Stimulated activated CD4-positive, alpha-beta T cell treated with anti-CD3 and anti-CD28 coated beads, Interleukin-2, amount 100 ng/mL, for 48 hours (primary cell): ENCODE measurements at places on chromosomes 5 and 9.

- DNase-seq = no peak
These were observed 5.2 kb upstream of the BARX1 start for GRCh38 chr9:93960221-93960970.

DNA sequence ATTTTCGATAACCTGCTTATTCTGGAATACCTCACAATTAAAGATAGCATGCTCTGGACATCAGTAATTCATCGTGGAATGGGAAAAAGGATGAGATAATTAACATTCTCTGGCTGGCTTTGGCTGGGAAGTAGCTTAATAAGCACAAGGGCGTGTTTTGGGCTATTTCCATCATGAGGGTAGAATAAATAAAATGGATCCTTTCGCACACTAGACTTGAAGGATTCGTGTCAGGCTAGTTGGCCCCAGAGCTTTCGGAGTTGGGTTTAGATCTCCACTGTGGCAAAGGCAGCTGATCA is 151.2 kb upstream of the ADRA1B start:
- no peak for DNase-seq

DNA sequence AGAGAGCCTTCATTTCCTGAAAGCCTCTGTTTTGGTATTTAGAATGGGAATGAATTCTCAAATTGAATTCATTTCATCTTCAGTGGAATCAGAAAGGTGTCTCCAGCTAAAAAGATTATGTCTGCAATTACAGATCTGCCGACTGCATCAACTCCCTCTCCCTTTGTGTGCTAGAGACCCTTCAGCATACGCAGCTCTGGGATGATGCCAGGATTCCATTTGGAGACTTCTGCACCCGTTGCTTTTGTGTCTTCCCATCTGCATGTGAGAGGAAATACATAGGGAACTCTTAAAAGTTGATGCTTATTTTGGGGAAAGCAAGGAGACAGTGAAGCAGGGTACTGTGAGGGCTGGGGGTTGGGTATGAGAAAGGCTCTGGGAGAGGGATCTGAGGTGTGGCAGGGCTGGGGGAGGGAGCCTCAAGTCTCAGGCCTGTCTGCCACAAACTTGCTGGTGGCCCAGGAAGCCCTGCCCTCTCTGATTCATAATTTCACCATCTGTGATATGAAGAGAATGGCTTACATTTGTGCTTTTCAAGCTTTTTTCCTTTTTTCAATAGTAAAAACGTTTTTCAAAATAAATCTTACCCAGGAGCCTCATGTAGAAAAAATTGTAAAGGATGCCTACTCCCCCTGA is 89.7 kb upstream of the SAP30L start:
- DNase-seq = no peak

DNA sequence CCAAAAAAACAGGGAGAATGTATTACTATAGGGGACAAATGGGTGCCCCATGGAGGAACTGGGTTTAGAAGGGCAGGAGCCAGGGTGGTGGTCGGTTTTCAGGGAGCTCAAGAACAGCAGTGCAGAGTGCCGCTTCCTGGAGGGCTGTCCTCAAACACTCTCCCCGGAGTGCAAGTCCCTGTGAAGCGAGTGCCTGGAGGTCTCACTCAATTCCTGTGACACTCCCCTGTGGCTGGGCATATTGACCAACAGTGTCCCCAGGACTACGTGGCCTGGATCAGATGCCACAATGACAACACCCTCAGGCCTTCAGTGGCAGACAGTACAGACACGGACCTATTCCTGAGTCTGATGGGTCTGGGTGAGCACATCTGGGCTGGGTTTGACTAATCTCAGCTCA is 412.1 kb upstream of the IRX2 start:
- DNase-seq = no peak

GRCh38 chr5:147668385-147668784 is 114.1 kb downstream of the JAKMIP2 start:
- no peak for DNase-seq

GRCh38 chr5:158614951-158615350 is 484.8 kb downstream of the EBF1 start:
- no peak for DNase-seq

GRCh38 chr5:94893412-94894135 is 275.1 kb downstream of the SLF1 start:
- no peak for DNase-seq

GRCh38 chr5:146758938-146759337 is 119.6 kb downstream of the PPP2R2B start:
- no peak for DNase-seq

GRCh38 chr5:172821340-172821985 is 12.6 kb upstream of the ERGIC1 start:
- no peak for DNase-seq

DNA sequence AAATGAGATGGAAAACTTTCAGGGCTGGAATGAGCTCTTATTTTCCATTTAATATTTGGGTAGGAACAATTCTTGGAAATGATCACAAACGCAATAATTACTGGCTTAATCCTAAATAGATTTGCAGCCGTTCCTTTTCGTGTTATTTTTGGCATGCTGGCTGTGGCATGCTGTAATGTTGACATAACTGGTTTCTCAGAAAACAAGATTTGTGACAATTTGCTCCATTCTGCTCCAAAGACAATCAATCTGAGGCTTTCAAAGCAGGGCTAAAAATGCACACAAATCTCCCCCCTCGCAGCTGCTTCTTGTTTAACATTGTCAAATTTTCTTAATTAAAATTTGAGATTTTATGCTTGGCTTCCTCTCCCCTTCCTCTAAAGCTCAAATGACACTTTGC is 151.2 kb downstream of the TTC39B start:
- DNase-seq = no peak

DNA sequence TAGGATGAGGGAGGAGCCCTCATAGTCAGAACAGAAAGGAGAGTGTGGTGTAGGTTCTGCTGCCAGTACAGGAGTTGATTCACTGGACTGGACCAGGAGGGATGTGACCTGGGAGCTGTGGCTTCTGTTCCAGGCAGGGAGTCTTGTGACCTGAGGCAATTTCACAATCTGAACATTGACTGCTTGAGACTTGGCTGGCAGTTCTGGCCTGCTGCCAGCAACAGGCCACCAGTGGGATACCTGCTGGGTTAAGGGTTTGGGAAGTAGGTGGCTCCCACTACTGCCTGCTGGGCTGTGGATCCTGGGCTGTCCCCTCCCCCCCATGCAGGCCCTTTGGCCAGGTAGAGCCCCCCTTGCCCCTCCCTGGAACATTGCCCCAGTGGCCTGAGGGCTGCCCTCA is 268.6 kb upstream of the ARRDC3 start:
- no peak for DNase-seq

GRCh38 chr9:114446036-114446435 is 58.3 kb upstream of the AKNA start:
- DNase-seq = no peak

DNA sequence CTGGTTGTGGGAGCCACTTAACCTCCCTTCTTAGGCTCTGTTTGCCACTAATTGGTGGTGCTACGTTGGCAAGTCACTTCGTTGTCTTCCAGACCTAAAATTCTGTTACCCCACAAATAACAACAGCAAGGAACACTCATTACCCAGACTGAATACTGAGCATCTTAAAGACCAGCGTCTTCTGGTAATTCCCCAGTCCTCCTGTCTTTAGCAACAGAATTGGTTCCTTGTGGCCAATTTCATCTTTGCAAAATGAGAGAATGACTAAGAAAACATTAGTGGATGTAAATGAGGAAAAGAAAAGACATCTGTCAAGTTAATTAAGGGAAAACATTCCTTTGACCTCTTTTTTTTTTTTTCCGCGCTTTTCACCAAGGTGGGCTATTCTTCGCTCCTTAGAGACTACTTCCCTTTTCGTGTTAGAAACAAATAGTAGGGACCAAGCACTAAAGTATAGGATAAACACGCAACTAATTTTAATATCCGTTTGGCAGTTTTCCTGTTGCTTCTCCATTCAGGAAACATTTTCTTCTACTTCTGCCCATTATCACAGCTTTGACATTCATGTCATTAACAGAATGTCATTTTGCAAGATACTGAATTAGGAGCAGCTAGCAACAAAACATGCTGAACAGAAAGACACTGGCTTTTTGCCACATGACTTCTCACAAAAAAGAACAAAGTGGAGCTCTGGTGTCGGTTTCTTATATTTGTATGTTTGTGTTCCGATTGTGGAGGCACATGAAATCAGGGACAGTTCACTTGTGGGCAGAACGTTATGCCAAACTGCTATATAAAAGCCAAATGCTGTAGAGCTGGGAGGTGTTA is 154.2 kb downstream of the CD180 start:
- DNase-seq = no peak

DNA sequence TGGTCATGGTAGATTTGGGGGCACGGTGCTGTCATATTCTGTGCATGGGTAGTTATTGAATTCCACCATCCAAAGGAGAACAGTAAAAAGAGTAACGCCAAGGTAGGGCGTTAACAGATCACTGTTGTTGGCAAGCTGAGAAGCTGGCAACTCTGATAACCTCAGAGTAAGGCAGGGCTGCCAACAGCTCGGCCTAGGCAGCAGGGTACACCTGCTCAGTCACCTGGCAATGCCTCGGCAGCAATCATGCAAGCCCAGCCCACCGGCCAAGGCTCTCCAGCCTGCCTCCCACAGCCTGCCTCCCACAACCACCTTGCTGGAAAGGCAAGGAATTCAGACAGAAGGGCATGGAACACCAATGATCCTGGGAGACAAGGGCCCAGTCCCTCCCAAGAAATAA is 63.9 kb downstream of the KLHL3 start:
- no peak for DNase-seq

GRCh38 chr5:173498739-173499470 is 117.5 kb downstream of the BOD1 start:
- DNase-seq = no peak

DNA sequence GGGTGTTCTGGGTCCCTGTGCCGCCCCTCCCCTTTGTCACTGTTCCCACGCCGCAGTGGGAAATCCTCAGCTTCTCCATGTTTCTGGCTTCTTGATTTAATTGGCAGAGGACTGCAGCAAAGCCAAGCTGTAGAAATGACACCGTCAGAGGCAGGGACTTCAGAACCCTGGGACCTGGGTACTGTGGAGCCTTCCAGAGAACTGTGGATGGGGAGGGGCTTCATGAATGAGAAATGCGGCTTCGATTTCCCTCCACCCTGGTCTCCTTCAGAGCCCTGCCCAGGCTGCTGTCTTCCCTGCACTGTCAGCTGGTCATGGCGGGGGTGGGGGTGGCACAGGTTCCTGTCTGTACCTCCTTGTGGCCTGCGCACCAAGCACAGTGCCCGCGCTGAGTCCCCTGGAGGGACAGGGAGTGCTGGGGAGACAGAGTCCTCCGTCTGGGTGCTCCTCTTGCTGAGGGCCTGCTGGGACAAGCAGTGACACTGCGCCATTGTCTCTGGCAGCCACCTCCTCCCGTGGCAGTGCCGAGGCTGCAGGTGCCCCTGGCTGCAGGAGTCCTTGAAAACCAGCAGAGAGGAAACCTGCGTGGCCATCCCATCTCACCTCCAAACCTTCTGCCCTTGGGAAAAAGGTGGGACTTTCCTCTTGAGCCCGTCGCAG is 47.2 kb downstream of the COL5A1 start:
- no peak for DNase-seq

DNA sequence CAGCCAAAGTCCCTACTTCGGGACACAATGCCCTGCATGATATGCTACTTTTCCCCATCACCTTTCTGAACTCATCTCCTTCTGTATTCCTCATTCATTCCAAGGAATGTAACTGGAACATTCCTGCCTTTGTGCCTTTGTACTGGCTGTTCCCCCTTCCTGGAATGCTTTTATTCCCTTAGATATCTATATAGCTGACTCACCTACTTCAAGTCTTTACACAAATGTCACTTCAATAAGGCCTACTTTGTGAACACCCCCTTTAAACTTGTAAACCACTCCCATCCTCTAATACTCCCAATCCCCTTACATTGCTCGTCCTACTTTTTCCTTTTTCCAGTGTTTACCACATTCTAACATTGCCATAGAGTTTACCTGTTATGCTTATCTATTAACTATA is 2.4 kb downstream of the NOL6 start:
- no peak for DNase-seq

GRCh38 chr5:140303966-140304365 is 1.1 kb upstream of the PFDN1 start:
- DNase-seq = no peak

- no peak for DNase-seq
These were observed 30.7 kb downstream of the RAI14 start for GRCh38 chr5:34686762-34687268.

DNA sequence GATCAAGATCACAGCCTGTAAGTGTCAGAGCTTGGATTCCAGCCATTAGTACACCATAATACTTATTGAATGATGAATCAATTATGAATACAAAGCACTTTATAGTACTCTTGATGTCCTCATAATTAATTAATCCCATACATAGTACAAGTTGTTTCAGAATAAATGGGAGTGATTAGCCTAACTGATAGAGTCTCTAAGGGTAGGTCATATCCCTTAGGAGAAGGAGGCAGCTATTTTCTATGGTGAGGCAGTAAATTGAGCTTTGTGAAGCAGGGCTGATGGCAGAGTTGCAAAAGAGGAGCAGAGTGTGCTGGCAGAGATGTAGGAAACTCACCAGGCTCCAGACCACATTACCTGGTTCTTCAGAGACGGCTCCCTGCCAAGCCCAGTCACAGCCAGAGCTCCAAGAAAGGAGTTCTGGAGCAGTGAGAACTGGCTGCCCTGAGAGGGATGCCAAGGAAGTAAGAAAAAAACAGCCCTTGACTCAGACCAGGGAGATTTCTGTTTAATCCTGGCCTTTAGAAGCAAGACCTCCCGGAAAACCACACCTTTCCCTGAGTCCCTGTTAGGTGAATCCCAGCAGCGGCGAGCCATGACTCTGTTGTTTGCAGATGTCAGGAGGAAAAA is 112.9 kb downstream of the SH3TC2 start:
- DNase-seq = no peak

DNA sequence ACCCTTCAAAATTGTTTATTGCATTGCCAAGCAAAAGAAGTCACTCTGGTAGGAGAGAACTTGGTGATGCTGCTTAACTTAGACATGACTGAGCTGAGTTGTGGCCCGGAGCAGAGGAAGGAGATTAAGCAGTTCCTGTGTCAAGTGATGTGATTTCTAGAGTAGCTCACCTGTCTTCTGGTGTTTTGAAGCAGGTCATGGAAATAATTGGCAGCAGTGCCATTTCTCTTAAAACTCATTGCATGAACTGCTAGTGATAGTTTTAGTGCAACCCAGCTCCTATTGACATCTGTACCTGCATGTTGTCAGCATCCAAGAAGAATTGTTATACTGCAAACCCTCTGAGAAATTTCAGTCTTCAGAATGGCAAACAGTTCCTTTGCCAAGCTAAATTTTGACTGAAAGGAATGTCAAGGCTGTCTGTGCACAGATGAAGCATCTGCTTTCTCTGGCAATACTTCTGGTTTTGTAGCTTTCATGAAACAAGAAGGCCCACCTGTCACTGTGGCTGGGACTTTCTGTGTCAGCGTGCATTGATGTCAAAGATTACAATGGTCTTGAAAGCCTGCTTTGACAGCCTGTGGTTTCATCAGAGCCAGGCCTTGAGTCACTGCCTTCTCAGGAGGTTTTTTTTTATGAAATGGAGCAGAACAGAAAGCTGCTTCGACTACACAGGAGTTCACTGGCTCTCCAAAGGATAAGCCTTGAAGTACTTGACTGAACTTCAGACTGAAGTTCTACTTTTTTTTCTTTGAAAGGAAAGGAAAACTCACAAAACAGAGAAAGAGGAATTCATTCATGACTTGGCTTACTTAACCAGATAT is 90.6 kb downstream of the RALGPS1 start:
- DNase-seq = peak; percentile 56
